NB4 (cell line): ENCODE measurements at places on chromosomes 3 and 15.

GRCh38 chr15:73753250-73754130, at the start of gene INSYN1:
TSS of gene INSYN1 (minus strand) at chr15:73753351. CDS start at chr15:73751130, 2,221 bp downstream.
- DNase-seq = no peak

DNA sequence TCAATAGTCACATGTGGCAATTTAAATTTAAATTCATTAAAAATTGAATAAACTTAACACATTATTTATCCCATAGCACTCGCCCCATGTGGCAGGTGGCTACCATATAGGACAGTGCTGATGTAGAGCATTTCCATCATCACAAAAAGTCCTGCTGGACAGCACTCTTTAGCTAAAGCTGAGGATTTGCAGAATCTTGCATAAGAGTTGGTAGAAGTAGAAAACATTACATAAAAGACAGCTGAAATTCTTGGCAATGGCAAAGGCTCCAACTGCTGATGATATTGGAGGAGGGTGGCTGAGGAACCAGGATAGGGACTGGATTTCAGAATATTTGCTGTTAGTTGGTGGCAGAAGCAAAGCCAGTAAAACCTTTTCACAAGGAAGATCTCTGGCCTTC, 230.7 kb upstream of the SATB1 start:
- DNase-seq = no peak

DNA sequence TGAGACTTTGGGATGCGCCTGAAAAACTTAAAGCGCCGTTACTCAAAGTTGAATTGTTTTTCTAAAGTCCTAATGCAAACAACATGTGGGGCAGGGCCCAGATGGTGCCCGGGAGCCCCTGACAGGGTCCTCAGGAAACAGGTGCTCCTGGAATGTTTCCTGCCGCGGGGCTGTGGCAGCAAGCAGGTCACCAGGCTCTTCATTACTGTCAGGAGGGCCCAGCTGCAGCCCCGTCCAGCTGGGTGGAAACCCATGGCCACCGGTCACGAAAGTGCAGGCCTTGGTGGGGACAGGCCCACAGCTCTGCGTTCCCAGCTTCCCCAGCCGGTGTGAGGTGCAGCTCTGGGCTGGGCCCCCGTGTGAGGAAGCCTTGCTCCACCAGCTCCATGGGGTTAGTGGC, 63.9 kb upstream of the GATA2 start:
- DNase-seq = no peak

GRCh38 chr3:42700366-42701288, 2.0 kb downstream of the HHATL start:
- DNase-seq = no peak

- DNase-seq = no peak
Measured at GRCh38 chr3:163863146-163863545, 1215.2 kb downstream of the SI start.

GRCh38 chr3:159881828-159882309, 106.8 kb upstream of the IL12A start:
- no peak for DNase-seq

- DNase-seq = no peak
Measured at GRCh38 chr3:41598402-41599126, 363.3 kb downstream of the ULK4 start.

DNA sequence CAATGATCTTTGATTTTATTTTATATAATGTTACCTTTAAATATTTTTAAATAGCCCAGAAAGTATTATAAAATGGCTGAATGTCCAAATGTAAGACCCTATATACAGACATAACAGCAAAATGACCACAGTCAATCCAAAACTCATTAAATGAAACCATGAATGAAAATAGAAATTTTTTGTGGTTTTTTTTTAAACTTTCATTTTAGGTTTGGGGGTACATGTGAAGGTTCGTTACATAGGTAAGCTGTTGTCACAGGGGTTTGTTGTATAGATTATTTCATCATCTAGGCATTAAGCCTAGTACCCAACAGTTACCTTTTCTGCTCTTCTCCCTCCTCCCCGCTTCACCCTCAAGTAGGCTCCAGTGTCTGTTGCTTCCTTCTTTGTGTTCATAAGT, 108.8 kb downstream of the FAIM start:
- DNase-seq = no peak
